Stimulated activated CD4-positive, alpha-beta T cell treated with anti-CD3 and anti-CD28 coated beads, Interleukin-4, amount 100 ng/mL, for 48 hours (primary cell): ENCODE measurements at places on chromosomes 2 and 18.

DNA sequence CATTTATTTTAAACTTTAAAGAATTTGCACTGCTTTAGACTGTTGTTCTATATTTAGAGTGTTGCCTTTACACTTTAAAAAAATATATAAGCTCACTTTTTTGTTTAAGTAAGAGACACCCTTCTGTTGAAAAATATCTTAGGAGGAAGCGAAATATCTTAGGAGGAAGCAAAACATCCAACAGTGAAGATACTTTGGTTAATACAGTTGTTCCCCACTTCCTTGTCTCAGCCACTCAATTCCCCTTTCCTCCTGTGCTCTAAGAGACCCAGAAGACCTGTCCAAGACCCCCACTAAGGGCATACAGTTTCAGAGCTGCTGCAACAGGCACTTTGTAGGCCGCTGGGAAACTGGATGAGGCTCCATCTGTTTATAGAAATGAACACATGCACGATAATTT lies 5.7 kb downstream of the SERPINB8 start:
- no peak for DNase-seq

DNA sequence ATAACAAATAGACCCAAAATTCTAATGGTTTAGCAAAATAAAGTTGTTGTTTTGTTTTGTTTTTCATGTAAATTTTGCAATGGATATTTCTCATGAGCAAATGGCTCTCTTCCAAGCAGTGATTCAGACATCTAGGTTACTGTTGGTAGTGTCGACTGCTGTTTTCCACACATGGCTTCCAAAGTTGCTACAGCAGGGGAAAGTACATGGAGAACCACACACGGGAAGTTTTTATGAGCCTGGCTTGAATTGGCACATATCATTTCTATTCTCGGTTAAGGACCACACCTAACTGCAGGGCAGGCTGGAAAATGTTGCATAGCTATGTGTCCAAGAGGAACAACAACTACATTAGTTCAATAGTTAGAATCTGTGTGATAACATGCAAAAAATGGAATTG lies 262.1 kb downstream of the GALNT13 start:
- no peak for DNase-seq

- DNase-seq, result peak; percentile 49
Observed at GRCh38 chr2:235135990-235136561, 184.3 kb downstream of the SH3BP4 start.

DNA sequence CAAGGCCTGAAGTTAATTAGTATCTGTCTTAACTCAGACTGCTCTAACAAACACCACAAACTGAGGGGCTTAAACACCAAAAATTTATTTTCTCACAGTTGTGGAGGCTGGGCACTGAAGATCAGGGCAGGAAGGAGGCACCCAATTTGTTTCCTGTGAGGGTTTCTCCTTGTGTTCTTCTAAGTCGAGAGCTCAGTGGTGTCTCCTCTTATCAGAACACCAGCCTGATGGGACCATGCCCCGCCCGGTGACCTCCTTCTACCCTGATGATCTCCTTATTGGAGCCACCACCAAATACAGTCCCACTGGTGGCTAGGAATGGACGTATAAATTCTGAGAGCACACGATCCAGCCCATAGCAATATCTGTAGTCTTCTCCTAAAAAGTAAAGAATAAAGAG lies 20.5 kb downstream of the TMEM18 start:
- no peak for DNase-seq

DNA sequence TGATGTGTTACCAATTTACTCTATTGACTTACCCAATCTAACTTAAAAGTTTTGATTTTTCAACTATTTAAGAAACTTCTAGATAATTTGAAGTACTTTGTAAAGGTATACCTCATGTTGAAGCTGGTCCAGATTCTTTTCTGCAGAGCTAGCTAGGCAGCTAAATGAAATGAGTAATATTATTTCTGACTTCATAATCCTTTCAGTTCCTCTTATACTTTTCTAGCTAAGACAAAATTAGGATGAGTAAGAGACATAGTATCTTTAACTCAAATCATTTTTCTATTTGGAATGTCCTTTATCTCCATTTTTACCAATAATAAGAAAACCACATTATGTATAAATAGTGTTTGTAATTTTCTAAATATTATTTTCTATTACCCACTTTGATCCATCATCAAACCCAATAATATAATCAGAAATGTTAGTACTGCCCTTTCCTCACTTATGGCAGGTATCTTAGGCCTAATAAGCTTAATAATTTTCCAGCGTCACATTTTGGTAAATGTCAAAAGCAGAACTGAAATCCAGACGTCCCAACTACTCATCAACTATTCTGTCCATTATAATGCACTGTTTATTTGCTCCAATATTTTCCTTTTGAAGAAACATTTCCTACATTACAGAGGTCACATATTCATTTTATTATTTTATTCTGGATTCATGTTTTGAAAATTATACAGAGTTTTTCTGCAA lies 456.6 kb downstream of the THSD7B start:
- no peak for DNase-seq

DNA sequence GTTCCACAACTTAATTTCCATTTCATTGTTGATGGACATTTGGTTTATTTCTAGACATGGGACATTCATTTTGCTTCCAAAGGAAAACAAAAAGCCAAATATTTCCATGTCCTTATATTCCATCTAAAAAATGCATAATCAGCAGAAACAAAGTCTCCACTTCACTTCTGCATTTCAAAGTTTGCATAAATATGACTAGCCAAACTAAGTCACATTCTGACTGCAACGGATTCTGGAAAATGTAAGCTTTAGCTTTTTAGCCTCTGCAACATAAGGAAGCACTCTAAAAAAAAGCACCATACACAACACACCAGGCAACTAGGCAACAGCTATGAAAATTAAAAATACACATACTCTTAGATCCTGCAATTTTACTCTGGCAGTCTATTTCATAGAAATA lies 135.3 kb downstream of the ETAA1 start:
- no peak for DNase-seq

DNA sequence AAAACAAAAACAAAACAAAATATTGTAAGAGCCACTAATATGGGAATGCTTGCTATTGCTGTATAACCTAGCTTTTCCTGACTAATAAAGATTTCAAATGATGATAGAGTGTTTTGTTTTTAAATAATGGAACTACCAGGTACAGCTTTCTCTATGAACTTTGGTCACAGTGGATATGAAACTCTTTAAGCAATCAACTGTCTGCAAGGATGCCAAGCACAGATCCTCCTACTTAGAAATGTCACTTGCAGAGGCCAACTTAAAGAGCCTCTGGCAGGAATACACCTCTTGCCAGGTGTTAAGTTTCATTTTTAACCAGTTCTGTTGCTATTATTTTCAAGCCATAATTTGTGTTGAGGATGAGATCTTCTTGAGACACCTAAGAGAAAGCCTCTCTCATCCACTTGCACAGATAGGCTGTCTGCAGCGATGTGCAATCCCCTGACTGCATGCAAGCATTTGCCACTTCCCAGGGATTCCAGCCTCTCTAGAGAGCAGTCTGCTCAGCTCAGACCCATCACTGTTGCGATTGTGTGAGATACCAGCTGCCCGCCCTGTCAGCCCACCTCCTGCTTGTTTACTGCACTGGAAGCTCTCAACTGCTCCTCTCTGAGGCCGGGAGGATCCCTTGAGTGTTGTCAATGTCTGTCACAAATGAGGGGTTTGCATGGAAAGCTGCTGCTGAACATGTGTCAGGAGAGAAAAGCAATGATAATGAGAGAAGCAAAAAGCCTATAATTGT lies 86.1 kb upstream of the SCG2 start:
- DNase-seq, result no peak

- no peak for DNase-seq
Observed at GRCh38 chr2:183542606-183543005, 418.4 kb downstream of the NUP35 start.

DNA sequence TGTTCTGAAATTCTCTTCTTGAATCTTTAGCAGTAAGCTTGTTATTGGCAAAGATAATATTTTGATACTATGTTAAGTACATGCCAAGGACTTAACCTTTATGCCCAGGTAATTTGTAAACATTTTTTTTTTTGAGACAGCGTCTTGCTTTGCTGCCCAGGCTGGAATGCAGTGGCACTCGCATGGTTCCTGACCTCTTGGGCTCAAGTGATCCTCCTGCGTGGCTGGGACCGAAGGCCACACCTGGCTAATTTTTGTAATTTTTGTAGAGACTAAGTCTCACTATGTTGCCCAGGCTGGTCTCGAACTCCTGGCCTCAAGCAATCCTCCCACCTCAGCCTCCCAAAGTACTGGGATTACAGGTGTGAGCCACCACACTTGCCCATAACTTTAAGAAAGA lies 35.7 kb upstream of the ZCCHC2 start:
- DNase-seq, result no peak
